Islet precursor cell (in vitro differentiated cells): ENCODE measurements at places on chromosomes 5 and 9.
A peak's percentile ranks its signal among the peaks of the same experiment; 100 is the strongest.

DNA sequence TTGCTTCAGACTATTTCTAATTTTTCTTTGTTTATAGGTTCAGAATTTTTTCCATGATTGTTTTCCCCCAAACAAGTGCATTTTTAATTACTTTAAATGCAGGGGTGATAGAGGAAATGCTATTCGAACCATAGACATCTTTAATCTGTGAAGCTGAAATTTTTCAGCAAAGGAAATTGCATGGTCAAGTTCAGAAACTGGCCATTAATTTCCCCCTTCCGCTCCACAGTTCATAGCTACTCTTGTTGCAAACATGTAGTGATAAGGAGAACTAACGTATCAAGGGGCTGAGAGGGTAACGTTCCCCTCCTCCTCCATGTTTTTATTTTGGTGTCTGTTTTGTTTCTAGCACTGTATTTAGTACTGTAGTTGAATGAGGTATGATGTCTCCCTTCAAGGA, 3.4 kb upstream of the ROPN1L start:
- no peak for DNase-seq

DNA sequence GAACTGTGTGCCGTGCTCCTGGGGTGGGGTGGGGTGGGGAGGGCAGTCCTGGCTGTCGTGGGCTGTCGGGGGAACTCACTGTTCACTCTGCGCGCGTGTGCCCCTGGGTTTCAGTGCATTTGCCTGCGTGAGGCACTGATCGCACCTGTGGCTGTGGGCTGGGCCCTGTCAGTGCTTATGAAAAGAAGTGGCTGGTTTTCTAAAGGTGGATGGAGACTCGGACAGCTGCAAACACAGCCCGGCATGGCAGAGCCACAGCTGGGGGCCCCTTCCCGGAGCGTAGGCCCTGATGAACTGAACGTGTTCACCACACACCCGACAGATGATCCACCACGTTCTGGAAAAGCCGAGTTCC, 42.7 kb downstream of the NKD2 start:
- DNase-seq = no peak

DNA sequence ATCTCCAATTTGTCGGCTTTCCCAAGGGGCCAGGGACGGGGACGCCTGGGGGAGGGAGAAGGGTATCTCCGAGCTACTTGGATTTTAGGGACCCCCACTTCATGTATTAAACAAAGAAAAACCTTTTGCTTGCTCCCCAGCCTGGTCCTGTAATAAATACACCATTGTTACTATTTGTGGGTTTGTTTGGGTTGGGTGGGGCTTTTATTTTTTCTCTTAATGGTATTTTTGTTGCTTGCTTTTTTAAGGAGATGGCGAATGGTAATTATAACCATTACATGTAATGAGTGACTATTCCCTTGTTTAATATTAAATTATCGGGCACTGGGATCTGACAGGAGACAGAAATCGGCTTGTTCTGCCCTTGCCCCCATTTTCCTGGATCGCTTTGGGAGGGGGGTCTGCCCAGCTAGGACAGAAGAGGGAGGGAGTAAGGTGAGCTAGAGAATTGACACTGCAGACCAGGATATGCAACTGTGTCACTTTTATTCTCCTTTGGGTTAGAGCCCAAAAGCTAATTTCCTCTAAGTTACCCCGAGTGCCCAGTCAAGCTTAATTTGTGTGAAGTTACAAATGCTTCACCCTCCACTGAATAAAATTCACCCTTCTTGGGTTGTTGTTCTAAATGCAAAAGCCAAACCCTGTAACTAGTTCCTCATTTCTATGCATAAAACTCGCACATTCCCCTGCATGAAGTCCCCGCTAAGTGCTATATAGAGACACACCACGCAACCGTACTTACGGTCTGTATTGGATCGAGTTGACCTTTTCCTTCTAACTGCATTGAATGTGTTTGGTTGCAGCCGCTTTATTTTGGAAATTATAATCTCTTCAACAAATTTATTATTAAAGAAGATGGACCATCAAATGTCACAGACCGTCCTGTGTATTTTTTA, 1.6 kb upstream of the ZNF608 start:
- DNase-seq = peak; percentile 60

DNA sequence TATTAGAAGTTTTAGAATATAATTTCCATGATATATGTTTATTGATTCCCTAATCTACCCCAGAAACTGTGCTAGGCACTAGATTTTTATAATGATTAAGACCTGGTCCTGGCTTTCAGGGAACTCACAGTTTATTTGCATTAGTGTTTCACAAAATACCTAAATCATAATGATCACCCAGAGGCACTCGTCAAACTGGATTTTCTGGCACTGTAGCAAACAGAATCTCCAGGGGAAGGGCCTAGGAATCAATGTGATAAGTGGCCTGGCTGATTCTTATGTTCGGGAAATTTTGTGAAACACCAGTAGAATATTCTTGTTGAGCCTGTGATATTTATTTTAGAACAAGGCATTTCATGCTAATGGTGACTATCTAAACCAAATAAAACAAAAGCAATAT, 37.4 kb upstream of the SRP19 start:
- DNase-seq = no peak

DNA sequence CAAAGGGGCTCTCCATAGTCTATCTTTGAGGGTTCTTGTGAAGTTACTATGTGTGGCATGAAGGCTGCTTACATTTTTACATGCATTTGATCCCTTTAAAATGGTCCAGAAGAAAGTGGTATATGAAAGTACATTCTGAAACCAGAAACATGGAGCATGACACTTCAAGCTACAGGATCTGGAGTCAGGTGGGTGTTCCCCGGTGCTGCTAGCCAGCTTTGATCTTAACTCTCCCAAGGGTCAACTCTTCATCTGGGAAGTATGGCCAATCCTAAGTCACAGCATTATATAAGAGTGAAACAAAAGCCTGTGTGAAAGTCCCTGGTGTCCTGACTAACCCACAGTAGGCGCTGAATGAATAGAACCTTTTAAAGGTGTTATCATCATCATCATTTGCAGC, 91.0 kb upstream of the TAS2R1 start:
- no peak for DNase-seq

DNA sequence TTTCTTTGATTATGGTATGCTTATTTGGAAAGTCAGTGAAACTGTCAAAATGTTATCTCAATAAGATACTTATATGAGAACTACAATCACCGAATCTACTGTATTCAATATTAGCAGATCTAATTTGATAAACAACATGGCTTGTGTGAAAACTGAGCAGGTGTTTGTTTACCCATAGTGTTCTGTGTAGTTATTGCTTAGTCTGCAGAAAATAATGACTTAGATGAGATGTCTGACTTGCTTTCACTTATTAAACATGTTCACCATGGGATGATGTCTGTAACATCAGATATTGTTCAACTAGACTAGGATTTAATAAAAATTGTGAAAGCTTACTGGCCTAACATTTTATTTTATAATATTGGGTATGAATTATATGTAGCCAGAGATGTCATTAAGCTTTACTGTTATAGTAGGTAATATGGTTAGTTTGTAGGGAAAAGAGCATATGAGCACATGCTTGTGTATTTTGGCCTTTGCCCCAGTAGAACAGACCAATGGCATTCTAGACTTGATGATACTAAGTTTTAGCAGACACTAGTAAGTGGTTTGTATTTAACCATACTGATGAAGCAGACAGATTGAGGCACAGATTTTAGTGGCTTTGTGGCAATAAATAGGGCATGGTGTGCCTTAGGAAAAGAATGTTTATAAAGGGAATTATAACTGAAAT, 16.4 kb downstream of the SUB1 start:
- DNase-seq = no peak

- DNase-seq = peak; percentile 78
Measured at GRCh38 chr5:149581931-149582768, 852 bp downstream of the ARHGEF37 start.

GRCh38 chr9:17480966-17481365, 97.9 kb upstream of the SH3GL2 start:
- no peak for DNase-seq

DNA sequence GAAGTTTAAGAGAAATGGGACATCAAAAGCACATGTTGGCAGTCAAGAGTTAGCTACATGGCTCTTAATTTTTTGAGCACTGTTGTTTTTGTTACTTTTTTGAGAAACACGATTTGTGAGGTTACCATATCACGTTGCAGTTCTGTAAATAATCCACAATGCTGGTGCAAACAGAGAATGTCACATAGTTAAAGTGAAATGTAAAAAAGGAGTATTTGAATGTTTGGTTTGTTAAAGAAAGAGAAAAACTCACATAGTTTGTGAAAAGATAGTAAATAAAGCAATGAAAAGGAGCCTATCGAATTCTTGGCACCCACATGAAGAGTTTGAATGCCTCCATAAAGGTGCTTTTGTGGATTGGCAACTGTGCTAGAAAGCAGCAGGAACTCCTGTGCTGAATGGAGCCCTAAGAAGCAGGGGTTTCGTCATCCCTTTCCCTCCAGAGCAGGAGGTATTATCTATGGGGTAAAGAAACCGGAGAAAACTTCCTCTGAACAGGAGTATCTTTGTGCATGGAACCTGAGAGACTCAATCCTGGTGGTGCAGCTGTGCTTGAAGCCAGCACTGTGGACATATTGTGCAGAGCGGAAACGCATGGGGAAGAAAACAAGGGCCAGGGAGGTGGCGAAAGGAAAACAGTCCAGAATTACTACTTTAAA, 148.5 kb upstream of the OTULINL start:
- DNase-seq = no peak

- no peak for DNase-seq
Measured at GRCh38 chr5:39262981-39263380, 43.6 kb upstream of the FYB1 start.

DNA sequence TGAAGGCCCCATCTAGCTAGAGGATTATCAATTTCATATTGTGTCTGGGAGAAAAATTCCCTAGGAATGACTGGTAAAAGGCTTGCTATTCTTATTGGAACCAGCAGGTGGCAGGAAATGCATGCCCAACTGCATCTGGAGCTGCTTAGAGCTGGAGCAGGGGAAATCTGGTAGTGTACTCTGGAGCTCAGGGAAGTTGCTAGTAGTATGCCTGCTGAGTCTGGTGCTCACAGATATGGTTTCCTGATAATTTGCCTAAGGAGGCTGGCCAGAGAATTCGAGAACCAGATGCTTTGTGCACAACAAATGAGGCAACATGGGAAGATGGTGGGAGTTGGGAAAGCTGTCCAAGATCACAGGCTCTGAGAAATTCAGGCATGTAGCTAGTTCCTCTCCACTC, 53.7 kb downstream of the G3BP1 start:
- peak; percentile 78 for DNase-seq

DNA sequence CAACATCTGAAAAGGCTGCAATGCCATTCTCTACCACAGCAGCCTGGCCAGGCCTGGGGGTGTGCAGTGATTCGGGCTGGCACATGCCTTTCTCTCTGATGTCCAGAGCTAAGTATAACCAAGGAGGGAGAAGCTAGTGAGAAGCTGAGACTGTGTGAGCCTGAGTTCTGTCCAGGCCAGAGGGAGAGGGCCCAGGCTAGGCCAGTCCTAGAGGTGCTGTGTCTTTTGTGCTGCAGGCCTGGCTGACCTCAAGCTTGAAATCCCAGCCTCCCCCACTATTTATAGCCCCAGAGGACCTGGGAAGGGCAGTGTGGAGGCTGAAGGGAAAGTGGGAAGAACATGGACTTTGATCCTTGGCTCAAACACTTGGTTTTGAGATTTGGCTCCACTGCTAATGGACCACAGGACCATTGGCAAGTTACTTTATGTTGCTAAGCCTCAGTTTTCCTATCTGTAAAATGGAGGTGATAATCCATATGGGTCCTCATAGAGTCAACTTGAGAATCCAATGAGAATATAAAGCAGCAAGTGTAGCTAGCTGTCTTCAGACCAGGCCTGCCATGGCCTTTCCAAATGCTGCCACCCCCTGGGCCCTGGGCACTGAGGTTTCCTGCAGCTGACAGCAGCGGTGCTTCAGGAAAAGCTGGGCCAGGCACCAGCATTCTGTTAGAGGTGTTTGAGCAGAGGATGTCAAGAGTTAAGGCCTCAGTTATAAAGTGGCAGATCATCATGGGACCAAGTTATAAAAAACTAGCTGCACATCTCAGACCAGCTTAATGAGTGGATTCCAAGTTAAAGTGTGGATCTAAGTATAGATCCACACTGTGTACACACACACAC, 21.1 kb downstream of the BNIP1 start:
- no peak for DNase-seq

GRCh38 chr9:117044241-117044640, 357.1 kb downstream of the TRIM32 start:
- DNase-seq = peak; percentile 57

DNA sequence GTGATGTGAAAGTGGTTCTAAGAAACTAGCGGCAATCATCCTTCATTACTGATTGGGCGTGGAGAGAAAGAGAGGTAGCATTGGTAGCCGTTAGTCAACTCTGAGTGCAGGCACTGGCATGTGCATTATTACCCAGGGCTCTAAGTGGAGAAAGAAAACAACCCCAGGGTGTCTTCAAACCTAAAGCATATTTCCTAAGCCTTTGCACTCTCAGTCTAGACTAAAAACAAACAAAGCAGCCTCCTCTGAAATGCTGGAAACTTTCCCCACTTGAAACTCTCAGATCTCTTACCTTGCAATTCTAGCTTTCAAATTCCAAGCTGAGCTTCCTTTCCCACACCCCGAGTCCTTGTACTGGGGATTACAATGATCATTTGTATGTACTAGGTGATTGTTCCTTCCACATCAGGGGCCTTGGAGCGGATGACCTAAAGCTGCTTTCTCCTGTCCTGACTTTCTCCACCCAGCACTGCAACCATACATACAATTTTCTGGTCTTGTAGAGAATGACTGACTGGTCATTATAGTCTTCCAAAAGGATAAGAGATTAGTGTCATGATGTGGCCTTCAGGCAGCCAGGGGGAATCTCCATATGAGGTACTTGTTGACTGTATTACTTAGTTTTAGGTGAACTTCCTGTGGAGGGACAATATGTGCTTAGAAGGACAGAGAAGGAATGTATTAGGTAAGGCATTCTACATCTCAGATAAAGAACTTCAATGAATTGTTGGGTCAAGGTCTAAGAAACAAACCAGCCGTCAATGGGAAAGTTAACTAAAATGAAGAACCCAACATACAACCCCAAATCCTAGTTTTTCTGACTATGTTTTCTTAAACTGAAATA, 98.3 kb upstream of the CDKN2B start:
- DNase-seq = peak; percentile 84

DNA sequence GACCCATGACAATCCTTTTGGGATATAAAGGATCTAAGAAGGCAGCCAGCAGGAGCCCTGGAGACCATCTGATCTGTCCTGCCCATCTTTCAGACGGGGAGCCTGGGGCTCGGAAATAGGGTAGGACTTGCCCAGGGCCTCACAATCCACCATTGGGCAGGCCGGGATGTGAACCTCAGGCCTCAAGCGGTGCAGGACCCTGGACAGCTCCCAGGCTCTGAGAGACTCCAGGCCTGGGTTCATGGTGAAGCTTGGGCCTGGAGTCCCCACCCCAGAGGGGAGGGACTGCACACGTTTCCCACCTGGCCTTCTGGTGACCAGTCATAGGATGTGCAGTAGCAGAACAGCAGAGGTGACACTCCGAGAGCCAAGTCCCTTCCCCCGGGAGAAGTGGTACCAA, 36.6 kb upstream of the RAPGEF1 start:
- DNase-seq = peak; percentile 88

DNA sequence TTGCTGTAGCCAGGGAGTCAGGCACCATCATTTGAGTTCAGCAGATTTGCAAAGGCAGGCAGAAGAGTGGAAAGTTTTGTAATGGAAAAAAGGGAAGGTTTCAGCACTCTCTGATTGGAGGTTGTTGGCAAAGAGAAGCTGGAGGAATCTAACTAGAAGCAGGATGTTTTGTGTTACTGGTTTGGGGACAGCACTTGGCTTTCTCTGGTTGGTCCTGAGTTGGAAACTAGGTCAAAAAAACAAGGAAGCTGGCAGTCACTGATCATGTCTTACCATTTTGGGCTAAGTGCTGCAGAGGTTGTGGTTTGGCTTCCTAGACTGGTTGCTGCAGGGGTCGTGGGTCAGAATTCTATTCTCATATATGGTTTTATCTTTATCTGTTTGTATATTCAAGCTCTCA, 189.8 kb downstream of the DRD1 start:
- no peak for DNase-seq
